ENCODE measurements at places on chromosomes 6 and 20.

DNA sequence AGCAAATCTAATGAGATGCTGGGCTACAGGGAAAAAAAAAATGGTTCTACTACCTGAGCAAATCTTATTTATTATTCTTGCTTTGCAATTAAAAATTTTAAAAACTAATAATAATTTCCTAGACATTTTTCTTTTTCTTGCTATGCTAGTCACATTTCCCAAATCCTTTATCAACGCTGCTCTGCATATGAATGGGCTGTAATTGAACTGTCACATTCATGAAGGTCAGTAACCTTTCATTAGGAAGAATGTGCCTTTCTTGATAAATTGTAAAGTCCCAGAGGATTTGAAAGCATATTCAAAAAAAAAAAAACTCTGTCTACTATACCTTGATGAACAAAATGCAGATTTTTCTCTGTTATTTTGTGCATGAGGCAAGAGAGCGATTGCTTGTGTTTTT lies 538.7 kb upstream of the ID4 start:
- DNase-seq, result no peak

- no peak for DNase-seq
Measured at GRCh38 chr20:44784688-44785087, 25.7 kb downstream of the RIMS4 start.

DNA sequence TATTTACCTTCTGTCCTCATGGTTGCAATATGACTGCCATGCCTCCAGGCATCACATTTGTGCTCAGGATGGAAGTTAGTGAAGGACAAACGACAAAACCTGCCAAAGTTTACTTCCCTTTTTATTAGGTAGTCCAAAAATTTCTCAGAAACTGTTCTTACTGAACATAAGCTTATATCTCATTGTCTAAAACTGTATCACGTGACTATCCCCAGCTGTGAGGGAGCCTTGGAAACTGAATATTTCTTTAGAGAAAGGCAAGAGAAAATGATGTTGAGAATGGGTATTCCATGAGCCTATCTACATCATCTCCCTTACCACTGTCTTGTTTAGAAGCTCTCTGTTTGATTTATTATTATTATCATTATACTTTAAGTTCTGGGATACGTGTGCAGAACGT lies 303.6 kb upstream of the PRND start:
- DNase-seq, result no peak

DNA sequence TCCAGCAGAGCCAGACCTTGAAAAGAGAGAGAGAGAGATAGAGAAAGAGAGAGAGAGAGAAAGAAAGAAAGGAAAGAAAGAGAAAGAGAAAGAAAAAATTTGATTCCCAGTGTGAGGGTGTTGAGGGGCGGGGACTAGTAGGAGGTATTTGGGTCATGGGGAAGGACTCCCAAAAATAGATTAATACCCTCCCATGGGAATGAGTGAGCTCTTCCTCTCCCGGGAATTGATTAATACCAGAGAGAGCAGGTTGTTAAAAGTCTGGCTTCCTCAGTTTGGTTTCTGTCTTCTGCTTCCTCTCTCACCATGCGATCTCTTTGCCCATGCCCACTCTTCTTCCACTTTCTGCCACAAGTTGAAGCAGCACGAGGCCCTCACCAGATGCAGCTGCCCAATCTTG lies 28.8 kb upstream of the CFAP206 start:
- DNase-seq, result no peak
